Stimulated activated CD8-positive, alpha-beta memory T cell treated with anti-CD3 and anti-CD28 coated beads, Interleukin-4, amount 100 ng/mL, for 4 hours (primary cell): ENCODE measurements at places on chromosomes 1 and 21.
A peak's percentile ranks its signal among the peaks of the same experiment; 100 is the strongest.

GRCh38 chr1:22018583-22019559, 17.4 kb downstream of the CELA3A start:
- DNase-seq = peak; percentile 49

DNA sequence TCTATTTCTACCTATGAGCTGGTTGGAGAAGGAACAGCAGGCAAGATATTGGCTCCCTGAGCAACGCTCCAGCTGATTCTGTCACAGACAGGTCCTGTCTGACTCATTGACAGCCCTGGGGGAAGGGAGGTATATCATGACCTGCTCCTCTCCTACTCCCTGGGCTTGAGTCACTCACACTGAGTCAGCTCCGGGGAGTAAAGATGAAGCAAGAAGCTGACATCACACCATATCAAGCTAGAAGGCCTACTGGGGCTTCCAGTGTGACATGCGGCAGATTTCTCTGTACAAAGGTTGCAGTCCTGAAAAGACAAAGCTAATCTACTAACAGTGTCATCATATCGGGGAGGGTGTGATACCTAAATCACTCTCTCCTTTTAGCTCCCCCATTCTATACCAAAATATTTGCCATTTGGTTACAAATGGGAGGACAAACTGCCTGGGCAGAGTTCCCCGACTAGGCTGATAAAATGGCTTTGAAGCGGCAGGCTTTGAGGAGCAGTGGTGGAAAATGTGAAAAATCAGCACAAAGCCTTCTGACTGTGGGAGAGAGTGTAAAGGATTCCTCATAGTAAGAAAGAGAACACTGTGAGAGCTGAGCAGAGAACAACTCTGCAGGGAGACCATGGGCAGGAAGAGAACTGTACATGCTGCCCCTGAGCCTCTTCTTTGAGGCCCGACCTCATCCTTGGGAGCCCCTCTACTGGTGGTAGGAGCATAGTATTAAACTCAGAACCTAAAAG, 15.5 kb downstream of the PI4KB start:
- DNase-seq = peak; percentile 49

GRCh38 chr1:55337801-55338447, 122.8 kb upstream of the USP24 start:
- no peak for DNase-seq

DNA sequence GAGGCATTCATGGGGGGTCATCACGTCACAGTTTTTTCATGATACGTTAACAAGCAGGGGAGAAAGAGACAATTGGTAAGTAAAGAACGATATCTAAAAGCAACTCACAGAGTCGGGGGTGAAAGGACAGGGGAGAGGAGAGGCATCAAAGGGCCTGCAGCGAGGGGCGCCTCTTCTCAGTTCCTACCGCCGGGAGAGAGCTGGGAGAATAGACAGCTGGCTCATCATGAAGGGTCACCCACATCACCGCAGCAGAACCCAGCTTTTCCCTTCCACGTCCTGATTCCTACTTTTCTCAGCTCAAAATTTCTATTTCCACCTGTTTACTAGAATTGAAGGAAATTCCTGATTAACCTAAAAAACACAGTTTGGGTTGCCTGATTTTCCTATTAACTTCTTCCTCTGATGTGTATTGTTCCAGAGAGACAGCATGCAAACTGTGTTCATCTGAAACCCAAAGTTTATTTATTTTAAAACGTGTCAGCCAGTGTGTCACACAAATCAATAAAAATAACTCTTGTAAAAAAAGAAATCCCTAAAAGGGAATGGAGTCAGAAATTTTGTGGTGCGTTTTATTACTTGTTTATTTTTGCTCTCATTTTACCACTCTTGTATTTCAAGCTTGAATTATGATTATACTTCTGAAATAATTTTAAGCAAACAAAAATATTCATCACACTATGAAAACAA, 75.4 kb downstream of the SLC25A24 start:
- no peak for DNase-seq

DNA sequence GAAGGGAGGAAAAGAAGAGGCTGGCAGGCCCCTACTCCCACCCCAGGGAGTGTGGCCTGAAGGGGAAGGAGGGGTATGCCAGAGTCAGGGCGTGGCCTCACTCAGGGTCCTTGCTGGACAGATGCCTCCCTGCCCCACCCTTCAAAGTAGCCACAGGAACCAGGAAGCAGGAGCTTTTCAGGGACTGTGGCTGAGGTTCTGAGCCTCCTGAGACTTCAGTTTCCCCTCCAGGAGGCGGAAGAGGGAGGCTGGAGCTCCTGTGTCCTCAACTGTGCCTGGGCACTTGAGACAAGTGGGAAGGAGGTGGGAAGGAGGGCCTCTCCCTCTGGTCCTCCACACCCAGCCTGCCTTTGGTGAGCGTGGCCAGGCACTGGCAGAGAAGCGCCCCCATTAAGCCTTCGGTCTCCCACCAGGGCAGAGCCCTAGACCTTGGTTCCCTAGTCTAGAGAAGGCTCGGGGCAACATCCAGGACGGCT, 5.3 kb downstream of the CELSR2 start:
- no peak for DNase-seq

GRCh38 chr1:209432443-209432825, 151.1 kb upstream of the CAMK1G start:
- DNase-seq = no peak

DNA sequence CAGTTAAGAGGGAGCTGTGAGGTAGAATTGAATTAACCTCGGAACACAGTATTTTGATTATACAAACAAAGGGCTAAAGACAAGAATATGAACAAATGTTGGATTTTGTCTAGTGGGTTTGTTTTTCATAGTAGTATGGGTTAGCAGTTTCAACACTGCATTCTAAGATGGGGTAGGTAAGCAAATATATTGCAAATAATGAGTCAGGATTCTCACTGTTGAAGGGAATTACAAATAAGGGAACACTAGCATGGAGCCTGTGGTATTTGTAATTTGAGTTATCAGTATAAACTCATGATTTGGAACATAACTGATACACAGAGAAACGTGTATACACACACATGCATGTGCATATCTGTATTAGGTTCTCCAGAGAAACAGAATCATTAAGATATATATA, 44.5 kb downstream of the CD55 start:
- DNase-seq = no peak

GRCh38 chr1:157504646-157505045, 47.7 kb downstream of the FCRL5 start:
- no peak for DNase-seq

- DNase-seq = no peak
These were observed 43.1 kb upstream of the IGSF3 start for GRCh38 chr1:116710420-116711262.

- DNase-seq = no peak
These were observed 120.3 kb downstream of the C1orf21 start for GRCh38 chr1:184507165-184507564.

GRCh38 chr1:117664314-117664713, 58.5 kb downstream of the TENT5C start:
- DNase-seq = no peak

GRCh38 chr1:62689524-62689923, 1.3 kb upstream of the DOCK7 start:
- no peak for DNase-seq

DNA sequence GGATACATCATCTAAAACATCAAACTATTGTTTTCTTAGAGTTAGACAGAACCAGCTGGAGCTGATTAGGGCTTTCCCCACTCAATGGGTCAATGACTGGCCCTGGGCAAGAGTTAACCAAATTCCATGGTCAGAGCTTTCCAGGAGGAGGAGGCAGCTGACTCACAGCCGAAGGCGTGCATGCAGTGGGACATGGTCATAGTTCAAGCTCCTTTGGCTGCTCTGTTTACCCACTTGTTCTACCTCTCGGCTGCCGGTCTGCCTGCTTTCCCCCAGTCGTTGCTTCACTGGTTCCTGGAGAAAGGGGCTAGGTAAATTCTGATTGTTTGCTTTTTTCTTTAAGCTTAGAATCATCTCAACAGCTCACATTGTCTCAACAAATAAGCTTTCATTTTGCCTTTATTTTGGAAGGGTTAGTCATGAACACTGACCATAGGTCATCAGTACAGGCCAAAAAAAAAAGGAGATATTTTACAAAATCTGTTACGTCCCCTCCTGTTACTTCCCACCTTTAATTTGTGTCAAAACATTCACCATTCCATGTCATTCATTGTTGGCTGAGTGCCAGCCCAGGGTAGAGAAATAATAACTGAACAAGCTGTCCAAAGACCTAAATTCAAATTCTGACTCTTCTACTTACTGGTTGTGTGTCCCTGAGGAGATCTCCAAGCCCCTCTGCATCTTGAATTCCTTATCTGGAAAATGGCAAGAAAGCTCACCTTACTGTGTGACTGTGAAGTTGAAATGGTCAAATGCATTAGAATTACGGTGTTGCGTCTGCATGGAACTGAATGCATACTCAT, 12.0 kb downstream of the MAB21L3 start:
- no peak for DNase-seq

GRCh38 chr1:37622131-37622530, 12.6 kb downstream of the RSPO1 start:
- DNase-seq = no peak

DNA sequence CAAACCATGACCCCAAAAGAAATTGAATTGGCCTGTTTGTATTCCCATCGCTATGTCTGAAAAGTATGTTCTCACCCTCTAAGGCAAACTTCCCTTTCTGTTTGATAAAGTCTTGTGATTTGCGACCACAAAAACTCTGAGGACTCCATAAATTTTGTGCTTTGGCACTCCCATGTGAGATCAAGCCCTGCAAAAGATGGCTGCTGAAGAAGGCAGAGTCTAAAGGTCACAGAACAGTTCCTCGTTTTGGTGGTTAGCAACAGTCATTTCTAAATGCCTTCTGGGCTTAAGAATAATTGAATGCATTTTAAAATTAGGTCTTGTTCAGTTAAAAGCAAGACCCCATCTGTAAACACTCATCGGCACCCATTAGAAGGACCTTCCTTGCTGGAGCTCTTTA, 441.6 kb downstream of the OMA1 start:
- no peak for DNase-seq

GRCh38 chr1:178150610-178151009, 56.7 kb downstream of the RASAL2 start:
- DNase-seq = no peak

DNA sequence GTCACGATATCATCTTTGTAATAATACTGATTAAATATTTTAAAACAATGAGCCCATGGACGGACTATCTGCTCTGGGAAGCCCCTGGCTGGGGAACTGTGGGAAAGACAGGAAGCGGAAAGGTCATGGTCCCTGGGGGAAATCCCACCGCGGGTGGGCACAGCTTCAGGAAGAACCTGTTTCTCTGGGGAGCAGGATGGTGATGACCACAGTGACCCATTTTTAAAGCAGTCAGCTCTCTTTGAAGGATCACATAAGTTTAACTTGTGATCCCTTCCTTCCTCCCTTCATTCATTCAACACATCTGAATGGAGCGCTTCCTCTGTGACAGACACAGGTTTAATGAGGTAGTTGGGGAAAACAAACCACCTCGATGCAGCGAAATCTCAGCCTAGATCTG, 73.0 kb downstream of the DHRS3 start:
- DNase-seq = no peak

GRCh38 chr1:89760496-89760895, 60.3 kb upstream of the LRRC8D start:
- no peak for DNase-seq

DNA sequence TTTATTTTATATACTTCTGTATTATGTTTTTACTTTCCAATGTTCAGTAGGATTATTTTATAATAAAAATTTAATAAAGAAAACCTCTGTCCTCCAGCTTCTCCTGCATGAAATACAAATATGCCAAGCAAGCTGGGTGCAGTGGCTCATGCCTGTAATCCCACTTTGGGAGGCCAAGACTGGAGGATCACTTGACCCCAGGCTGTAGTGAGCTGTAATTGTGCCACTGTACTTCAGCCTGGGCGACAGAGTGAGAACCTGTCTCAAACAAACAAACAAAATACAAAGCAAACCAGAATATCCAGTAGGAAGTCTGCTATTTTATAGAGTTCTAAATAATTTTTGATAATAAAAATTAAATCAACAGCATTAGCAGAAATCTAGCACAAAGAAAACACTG, 168.8 kb downstream of the EIF4G3 start:
- DNase-seq = no peak

GRCh38 chr1:154313066-154313356, 7.9 kb upstream of the AQP10 start:
- no peak for DNase-seq

DNA sequence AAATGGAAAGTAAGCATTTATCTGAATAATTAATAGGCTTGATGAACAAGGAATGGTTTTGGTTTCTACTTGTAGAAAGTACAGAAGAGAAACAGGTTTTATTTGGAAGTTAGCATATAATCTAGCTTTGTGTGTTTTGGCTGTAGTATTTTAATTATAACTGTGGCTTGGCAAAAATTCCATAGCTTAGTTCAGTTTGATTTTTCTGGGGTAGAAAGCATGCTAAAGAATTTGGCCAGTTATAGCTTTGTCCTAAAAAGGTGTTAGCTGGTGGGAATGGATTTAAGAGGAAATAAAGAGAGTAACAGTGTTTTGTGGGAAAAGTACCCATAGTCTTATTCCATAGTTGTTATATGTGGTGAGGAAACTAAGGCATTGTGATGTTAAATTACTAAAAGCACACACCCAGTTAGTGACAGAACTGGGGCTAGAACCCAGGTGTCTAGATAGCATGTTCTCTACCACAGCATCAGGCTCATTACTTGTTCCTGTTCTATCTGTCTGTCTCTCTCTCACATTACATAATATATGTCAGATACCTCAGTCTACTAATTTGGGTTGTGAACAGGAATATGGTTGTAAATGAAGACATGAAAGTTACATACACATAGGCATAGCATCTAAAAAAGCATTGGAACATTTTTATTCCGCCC, 55.0 kb downstream of the MPZL1 start:
- no peak for DNase-seq

DNA sequence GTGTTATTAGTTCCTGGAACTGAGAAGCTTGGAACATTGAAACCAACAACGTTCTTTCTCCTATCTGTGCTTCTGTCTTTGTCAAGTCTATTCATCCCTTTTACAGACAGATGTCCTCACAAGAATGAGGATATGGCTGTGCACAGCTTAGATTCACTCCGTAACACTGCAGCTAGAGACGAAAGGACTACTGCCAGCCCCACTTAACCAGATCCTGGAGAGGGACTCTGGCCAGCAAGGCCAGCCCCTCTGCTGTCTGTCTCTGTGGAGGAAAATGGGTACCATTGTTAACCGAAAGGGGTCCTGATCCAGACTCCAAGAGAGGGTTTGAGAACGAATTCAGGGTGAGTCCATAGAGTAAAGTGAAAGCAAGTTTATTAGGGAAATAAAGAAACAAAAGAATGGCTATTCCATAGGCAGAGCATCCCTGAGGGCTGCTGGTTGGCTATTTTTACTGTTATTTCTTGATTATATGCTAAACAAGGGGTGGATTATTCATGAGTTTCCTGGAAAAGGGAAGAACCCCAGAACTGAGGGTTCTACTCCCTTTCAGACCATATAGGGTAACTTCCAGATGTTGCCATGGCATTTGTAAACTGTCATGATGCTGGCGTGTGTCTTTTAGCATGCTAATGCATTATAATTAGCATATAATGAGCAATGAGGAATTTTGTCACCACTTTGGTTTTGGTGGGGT, 17.4 kb upstream of the USP24 start:
- no peak for DNase-seq

- no peak for DNase-seq
These were observed 9.0 kb downstream of the CFAP298 start for GRCh38 chr21:32603131-32603530.
